CD8-positive, alpha-beta memory T cell (primary cell): ENCODE measurements at places on chromosomes 16 and 17. TPM values are rescaled to one million over a fixed set of nuclear protein-coding genes. Genes with fewer than 3 reads are reported as not detected.

DNA sequence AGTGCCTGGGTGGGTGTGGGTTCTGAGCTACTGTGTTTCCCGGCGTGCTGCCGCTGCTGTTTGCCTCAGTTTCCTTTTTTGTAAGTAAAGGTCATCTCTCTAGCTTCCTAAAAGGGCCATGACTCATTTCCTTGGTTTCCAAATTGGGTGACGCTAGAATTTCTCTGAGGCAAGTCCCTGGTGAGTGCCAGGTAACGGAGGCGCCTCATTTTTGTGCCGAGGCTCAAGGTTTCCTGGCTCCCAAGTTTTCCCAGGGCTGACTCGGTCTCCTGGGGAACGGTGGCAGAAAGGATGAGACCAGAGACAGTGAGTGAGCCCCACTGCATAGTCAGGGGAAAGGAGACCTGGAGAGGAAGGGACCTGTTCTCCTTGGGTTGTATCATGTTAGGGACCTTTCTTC lies 20.3 kb downstream of the MSI2 start:
- DNase-seq: no peak

DNA sequence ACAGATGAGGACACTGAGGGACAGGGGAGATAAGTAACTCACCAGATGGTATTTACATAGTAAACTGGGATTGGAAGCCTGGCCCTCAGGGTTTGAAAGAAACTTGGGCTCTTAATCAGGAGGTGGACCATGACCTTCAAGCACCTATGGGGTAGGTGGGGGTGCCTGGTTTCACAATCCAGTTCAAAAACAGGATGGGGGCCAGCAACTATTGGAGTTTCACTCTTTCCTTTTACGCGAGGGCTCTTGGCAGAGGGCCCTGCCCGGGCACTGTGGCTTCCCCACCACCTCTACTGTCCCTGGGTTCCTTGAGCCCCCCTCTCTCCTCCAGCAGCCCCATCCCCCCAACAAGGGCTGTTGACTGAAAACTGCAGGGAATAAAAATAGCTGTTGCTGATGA lies 11.3 kb upstream of the PRR29 start:
- no peak for DNase-seq

DNA sequence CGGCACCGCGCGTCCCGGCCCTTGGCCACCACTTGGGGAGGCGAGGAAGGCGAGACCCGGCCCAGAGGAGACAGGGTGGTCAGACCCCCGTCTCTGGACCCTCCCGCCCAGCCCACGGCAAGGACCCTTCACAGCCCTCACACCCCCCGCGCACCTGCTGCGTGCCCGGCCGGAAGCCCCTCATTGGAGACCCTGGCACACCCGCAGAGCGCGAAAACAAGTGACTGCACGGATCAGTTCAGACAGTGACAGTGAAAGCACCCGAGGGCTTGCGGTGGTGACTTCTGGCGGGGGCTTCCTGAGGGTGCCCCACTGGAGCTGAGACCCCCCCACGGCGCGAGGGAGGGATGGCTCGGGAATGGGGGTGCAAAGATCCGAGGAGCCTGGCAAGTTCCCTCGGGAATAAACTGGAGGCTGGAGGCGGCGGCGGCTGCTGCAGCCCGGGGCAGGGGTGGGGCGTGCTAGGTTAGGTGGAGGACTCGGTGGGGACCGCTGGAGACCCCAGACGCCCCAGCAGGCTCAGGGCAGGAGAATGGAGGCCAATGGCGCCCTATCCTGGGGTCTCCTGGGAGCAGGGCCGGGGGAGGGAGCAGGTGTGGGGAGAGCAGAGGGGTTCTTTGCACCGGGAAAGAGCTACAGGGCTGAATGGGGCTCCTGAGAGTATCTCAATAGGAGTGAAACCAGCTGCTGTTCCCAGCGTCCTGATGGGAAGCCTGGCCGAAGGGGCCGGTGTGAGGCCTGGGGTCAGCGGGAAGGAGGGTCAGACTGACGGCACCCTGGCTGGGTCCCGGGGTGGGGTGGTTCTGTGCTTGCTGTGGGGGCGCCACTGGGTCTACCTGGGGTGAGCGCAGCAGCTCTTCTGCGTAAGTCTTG lies 824 bp upstream of the FBXL16 start:
- no peak for DNase-seq

DNA sequence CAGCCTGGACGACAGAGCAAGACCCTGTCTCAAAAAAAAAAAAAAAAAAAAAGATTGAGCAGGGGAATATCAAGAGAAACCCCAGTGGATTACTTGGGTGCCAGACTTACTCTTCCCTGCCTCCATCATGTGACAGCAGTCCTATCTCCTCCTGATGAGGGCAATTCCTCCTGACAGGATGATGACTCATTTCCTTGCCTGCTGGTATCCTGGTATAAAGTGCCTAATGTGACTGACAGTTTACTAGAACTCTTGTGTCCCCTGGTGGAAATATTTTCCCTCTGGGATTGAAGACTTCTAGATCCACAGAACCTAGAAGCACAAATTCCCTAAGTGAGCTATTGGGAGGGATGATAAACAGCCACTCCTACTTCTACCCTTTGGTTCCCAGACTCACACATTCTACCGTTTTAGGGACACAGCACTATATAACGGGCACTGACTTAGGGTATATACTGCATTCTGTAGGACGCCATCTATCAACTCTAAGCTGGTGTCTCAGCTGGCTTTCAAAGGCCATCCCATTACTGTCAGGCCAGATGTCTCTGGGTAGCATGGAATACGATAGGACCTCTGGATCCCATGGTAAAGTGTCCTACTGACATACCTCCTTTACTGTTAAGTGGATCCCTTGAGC lies 114.6 kb upstream of the MED13 start:
- DNase-seq: no peak

DNA sequence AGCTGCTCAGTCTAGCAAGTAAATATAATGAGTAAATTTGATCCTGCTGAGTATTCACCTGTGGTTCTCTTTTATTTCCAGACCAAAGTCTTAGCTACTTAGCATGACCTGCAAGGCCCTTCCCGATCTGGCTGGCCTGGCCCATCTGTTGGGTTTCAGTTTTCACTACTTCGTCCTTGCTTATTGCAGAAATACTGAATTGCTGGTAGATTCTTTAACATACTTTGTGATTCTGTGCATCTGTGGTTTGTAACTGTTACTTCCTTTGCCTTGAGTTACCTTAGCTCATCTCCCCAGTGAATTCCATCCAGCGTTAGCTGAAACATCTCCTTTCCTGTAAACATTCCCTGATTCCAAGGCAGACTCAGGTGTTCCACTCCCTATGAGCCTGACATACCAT lies 131.1 kb downstream of the PHKB start:
- no peak for DNase-seq

C17orf113 gene
- total RNA-seq: 0.20 TPM

RPH3AL gene
- total RNA-seq: 0.91 TPM

SULT1A1 gene
- 7.4 TPM for total RNA-seq

DNA sequence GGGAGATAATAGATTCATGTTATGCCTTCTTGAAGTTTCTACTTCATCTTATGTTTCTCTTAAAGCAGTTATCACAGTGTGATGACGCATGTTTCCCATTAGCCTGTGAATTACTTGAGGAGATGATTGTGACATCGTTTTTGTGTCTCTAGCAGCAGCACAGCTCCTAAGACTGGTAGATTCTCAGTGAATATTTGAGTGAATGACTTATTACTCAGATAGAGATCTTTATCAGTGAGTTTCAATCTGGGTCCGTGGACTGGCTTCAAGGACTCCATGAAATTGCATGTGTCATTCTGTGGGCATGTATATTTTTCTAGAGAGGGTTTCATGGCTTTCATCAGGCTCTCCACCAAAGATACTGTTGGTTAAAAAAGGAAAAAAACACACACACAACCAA lies 29.9 kb downstream of the YPEL2 start:
- DNase-seq: no peak
